ENCODE measurements at places on chromosomes 3 and 15.

GRCh38 chr3:175179055-175179454 lies 319.9 kb downstream of the NAALADL2 start:
- no peak for DNase-seq

DNA sequence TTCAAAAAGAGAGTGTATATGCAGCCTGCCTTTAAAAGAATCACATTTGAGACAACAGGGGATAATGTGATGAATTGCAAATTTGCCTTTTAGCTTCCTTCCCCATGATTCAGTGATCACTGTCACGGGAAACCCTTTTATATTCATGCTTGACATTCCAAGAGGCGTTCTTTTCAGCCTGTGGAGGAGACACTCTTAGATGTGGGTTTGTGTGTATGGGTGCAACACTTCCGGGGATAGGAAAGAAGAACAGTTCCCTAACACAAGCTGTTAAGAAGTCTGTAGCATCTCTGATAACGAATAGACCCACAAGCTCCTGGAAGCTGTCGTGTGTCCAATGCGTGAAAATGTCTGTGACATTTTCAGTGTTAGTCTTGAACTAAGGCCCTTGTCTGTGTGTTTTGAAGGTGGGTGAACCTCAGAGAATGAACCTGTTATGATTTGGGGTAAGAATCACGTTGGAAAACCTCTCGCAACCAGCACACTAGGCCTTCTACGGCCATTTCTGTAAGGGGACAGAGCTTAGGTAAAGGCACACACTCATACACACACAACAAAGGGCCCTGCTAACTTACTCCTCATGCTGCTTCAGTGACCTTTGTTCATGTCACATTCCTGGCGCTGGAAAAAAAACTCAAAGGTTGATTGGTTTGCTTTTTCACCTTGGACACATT lies 229.2 kb upstream of the ST8SIA2 start:
- DNase-seq: no peak

- DNase-seq: no peak
Observed at GRCh38 chr15:62240121-62241096, 75.3 kb upstream of the C2CD4B start.

DNA sequence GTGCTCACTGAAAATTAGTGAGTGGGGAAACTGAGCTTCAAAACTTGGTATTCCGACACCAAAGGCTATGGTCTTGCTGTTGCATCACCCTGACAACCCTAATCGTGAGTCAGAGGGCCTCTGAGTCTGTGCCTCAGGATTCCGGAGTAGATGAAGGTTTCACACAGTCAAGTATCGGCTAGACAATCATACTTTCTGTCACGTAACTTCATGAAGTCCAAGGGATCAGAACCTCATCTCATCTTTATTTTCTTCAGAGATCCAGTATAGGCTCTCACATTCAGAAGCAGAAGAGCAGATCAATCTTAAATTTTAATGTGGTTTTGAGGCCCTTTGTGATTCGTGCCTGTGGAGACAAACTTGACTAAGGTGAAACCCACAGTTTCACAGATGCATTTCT lies 26.1 kb upstream of the NECTIN3 start:
- no peak for DNase-seq

- no peak for DNase-seq
Observed at GRCh38 chr15:37218351-37218916, 118.1 kb upstream of the MEIS2 start.
